NT2/D1 (cell line): ENCODE measurements at places on chromosomes 13 and 19.

DNA sequence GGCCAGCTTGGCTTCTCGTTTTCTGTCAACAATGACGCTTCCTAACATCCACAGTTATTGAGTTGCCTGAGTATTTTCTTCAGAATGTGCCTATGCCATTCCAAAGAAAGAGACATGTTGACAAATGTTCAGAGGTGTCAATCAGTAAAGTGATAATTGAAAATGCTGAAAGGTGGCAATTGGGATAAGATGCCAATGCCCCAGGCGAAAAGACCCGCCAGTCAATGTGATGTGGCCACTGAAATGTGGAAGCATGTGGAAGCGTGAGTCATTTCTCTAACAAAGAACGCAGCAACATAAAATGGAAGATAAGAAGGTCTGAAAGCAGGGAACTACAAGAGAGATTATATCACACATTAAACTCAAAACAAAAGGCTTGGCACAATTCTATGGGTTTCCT is 882.2 kb upstream of the SLC10A2 start:
- no peak for DNase-seq

GRCh38 chr13:20969182-20969581 is 66.6 kb upstream of the XPO4 start:
- DNase-seq = no peak

DNA sequence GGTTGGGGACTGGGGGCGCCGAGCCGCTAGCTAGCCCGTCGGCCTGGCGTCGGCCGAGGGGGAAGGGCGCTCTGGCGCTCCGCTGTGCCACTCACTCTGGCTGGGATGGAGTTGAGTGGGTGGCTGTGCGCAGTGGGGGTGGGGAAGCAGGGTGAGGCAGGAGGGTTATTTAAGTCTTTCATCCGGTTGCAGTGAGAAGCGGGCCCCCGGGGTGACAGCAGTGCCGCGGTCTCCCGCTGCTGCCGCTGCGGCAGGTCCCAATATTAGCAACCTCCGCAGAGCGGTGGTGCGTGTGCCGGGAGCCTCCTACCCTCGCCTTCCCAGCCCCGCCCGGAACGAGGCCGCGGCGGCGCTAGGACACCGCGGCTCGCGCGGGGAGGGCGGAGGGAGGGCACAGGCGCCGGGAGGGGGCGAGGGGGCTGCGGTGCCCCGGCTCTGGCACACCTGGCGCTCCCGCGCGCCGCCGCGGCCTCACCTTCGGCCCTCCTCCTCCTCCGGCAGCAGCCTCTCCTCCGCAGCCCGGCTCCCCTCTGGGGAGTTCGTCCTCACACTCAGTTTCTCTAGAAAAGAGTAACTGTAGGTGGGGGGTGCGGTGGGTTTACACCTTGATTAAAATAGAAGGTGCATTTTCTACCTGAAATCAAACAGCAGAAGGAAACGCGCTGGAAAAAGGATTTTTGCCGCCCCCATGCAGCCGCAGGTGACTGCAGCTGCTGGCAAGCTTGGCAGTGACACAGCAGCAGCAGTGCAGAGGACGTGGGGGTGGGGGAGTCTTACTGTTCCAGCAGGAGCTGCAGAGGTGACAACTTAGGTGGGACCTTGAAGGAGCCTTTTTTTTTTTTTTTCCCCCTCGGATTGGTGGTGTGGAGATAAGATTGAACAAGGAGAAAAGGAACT is 4.5 kb downstream of the FGF9 start:
- no peak for DNase-seq

- no peak for DNase-seq
Measured at GRCh38 chr19:18321734-18322102, 1.2 kb downstream of the LSM4 start.

GRCh38 chr19:44878120-44878865 is 12.8 kb upstream of the TOMM40 start:
- DNase-seq = no peak

DNA sequence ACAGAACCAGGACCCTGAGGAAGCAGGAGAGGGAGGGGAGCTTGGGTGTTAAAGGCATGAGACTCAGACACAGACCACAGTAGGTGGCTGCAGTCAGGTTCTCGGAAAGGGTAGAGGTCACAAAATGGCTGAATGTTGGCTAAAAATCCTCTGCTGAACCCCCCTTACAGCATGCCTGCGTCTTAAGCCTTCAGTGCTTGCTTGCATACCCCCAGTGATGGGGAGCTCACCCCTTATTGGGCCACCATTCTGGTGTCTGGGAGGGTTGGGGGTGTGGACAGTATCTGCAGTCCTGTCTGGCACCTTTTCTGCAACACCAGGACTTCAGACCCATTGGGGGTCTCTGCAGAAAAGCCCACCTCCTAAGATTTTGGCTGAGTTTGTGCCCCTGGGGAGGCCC is 14.2 kb upstream of the B3GNT3 start:
- no peak for DNase-seq

- no peak for DNase-seq
Measured at GRCh38 chr13:29465741-29466293, 129.7 kb downstream of the SLC7A1 start.

DNA sequence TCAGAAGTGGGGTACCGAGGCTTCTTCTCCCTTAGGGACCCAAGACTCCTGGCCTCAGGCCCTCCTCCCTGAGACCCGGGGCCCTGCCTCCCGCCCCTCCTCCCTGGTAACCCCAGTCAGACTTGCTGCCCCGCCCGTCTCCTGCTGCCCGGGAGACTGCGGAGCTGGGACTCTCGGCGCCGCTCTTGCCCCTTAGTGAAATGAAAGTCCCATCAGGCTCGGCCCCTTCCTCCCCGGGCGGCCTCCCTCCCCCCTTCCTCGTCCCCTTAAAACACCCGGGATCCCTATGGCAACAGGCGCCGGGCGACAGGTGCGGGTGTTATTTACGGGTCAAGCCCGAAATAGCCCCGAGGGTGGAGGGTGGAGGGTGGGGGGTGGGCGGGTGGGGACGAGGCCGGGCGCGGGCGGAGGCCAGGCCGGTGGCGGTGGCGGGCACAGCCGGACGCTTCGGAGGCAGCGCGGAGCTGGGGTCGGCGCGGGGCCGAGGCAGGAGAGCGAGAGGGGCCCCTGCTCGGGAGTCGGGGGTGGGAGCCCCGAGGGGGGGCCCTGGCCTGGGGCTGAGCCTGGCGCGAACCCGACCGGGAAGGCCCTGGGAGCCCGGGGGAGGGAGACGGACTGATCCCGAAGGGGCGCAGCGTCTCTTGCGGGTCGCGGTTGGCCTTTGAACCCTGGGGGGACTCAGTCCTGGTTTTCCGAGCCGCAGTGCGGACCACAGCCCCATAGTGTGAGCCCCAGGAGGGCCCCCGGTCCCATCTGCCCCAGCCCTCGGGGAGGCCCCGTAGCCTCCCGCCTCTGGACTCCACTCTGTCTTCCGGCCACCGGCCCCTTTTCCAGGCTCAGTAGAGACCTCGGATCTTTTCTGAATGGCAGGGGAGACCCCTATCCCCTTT is at the start of gene CACNG6:
Gene CACNG6, plus strand, starts transcription at position 414 of the 890 bp plus-strand sequence. CDS start 1,241 bp downstream, outside the sequence.
- no peak for DNase-seq

DNA sequence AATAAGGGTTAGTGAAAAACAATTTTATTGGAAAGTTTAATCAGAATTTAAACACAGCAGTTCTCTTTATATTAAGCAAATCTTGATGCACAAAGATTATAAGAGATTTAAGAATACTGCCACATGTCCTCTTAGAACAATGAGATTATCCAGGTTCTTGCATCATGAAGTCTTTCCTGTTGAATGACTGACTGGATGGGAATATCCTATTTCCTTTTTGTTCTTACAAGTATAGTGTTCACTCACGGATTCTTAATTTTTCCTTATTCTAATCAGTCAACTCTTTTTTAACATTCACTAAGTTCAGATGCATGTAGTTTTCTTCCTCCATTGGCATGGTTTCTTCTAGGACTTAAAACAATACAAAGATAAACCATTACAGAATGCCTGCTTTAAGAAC is 10.1 kb downstream of the URI1 start:
- DNase-seq = no peak

DNA sequence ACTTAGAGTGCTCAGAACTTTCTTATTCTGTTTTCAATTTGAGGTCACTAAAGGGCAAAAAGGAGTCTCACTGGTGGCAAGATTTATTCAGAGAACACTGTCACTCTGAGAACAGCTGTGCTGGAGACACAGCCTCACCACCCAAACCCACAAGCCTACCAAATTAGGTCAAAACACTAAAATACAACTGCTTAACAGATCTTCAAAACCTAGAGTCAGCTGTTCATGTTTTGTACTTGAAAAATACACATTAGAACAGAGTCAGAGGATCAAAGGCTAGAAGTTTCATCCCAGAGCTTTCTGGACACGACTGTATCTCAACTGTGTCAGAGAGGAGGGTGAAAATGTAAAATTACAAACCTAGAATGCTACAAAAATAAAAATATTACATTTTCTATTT is 89.3 kb downstream of the MIPEP start:
- DNase-seq = no peak

DNA sequence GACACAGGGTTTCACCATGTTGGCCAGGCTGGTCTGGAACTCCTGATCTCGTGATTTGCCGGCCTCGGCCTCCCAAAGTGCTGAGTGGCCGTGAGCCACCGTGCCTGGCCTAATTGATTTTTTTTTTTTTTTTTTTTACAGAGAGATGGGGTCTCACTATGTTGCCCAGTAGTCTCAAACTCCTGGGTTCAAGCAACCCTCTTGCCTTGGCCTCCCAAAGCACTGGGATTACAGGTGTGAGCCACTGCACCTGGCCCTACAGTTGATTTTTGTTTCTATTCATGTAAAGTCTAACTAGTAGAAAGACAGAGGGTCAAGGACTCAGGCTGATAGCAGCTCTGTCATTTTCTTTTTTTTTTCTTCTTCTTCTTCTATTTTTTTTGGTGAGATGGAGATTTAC is 21.8 kb downstream of the FGF21 start:
- no peak for DNase-seq

DNA sequence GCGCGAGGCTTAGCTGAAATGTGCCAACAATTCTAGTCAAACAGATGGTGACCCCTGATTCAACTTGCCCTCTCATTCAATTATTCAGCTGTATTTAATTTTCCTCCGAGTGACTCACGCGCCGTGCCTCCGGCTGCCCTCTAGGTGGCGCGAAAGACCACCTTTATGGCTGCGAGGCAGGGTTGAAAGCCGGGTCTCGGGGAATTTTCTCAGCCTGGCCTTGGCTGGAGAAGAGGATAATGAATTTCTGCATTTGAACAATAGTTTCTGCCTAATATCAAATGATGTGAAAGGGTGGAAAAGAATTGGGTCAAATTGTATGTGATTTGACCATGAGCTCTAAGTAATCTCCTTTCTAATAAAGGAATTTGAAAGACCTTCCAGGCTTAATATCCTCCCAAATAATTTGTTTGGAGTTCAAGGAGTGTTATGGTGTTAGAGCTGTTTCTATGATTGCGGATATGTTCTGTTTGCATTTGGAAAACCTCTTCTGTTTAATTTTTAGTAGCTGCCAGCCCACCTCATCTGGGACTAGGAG is 310.9 kb downstream of the ZNF536 start:
- peak; percentile 23 for DNase-seq

DNA sequence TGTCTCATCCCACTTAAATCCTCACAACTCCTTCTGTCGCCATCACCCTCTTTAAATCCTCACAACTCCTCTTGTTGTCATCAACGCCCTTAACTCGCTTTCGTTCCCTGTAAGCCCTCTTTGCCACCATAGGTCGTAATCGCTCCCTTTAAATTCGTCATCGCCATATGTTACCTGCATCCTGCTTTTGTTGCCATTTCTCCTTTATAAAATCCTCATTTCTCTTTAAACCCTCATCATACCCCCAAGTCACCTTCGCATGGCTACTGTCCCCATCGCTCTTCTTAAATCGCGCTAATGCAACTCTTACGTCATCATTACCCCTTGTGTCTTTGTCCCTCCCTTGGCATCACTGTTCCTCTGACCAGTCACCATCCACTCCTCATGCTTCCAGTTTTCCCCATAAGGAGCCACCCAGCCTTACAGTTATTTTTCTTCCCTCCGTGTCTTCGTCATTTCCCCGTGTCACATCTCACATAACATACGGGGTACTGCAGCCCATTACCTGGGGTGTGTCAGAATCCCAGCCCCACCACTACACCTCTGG is 539 bp downstream of the PLD3 start:
- no peak for DNase-seq

- no peak for DNase-seq
Measured at GRCh38 chr19:7668842-7669241, at the start of gene RETN. Gene RETN (plus strand): TSS chr19:7669049. CDS start chr19:7669327, 278 bp downstream.
